Brain microvascular endothelial cell (primary cell): ENCODE measurements at places on chromosomes 6 and 20.

GRCh38 chr6:4890627-4891026 lies 113.2 kb downstream of the RPP40 start:
- no peak for DNase-seq

GRCh38 chr20:59632541-59633113 lies 28.3 kb downstream of the PHACTR3 start:
- no peak for DNase-seq

- DNase-seq: no peak
These were observed 100.5 kb upstream of the DTNBP1 start for GRCh38 chr6:15763364-15763763.

DNA sequence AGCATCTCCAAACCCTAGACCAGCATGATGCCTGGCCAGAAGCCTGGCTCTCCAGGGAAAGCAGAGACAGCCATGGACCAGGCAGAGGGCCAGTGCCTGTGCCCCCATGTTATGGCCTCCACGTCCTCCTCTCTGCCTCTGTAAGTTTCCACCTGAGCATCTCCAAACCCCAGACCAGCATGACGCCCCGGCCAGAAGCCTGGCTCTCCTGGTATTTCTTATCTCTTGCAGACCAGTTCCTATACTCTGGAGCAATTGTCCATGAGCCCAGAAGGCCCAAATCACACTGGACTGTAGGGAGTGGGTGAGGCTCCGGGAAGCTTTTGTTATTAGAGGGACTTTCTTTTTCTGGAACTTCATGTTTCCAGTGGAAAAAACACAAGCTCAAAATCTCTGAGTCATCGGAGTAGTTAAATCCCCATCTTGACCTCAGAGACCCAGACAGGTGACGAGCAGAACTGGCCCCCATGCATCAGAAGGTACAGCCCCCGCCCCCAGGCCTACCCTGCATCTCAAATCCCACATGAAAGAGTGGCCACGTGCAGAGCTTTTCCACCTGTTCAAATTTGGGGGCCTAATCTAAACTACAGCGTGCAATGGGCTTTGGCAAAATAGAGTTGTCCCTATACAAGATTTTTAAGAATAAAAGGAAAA lies 110.2 kb upstream of the FOXQ1 start:
- DNase-seq: no peak

DNA sequence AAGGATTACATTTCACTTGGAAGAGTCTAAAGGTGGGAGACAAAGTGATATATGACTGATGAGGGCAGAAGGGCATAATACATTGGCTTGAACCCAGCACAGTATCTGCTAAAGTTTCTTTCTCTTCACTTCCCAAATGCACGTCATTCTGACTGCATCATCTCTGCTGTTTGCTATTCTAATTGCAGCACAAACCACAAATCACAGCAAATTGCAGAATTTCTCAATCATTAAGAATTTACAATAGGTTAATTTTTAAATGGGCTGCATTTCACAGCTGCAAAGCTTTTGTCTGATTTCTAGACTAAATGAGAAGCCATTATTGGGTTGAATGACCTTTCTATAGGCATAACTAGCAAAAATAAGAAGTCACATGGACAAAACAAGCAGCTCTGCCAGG lies 337.0 kb downstream of the RNGTT start:
- no peak for DNase-seq

- no peak for DNase-seq
These were observed 602.4 kb downstream of the COL12A1 start for GRCh38 chr6:74603322-74604076.

- DNase-seq: no peak
These were observed 55.1 kb upstream of the CEP162 start for GRCh38 chr6:84282550-84282949.
